ENCODE measurements at places on chromosomes 6 and 20.

DNA sequence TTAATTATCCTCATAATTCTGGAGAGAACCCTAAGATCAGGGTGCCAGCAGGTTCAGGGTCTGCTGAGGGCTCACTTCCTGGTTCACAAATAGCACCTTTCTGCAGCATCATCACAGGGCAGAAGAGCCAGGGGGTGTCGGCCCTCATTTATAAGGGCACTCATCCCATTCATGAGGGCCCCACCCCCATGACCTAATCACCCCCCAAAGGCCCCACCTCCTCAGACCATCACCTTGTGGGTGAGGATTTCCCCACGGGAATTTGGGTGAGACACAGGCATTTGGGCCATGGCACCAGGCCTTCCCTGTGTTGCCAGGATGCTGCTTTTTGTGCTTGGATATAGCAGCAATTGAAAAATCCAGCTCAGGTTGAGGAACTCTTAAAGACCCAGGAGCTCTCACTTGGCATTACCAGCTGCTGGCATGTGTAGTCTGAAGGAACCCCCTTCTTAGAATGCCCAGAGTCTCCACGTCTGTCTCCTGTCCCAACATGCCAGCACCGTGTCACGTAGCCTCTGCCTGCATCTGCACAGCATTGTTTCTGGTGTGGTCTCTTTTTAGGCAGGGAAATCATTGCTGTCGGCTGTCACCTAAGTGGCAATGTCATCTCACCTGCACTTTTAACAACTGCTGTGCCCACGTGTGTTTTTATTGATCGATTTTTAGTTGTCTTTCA, 71.5 kb downstream of the RPP40 start:
- DNase-seq, result no peak

DNA sequence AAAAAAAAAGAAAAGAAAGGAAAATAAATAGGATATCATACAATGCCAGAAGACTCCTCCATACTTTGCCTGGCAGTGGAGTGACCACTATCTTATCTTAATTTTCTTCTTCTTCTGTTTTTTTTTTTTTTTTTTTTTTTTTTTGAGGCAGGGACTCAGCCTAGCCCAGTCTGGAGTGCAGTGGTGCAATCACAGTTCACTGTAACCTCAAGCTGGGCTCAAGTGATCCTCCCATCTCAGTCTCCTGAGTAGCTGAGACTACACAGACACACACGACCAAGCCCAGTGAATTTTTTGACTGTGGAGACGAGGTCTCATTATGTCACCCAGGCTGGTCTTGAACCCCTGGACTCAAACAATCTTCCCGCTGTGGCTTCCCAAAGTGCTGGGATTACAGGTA, 17.1 kb upstream of the MMP9 start:
- DNase-seq, result no peak

GRCh38 chr20:11143481-11143880, 469.7 kb upstream of the JAG1 start:
- no peak for DNase-seq

GRCh38 chr6:44704240-44705150, 317.0 kb downstream of the CDC5L start:
- DNase-seq, result no peak

DNA sequence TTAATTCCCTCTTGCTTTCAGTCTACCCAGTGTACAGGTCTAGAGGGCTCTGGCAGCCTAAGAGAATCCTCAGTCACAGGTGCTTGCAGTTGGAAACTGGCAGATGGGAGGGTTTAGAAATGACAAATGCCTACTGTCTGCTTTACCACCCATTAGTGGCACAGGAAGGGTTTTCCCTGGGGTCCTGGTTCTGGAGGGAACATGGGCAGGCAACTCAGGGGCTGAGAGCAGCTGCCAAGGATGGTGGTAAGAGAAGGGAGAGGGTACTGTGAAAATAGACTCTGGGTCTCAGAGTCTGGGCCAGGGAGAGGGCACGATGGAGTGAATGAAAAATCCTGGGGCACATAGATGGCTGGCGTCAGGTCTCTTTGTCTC, 103.5 kb downstream of the TCP11 start:
- no peak for DNase-seq

- no peak for DNase-seq
These were observed 110.4 kb downstream of the ADGB start for GRCh38 chr6:146709036-146709622.

- DNase-seq, result peak; percentile 6
These were observed at the start of gene DCDC2 for GRCh38 chr6:24357336-24358218. Gene DCDC2 (minus strand): TSS chr6:24358059. CDS start chr6:24357750, 309 bp downstream.
